ENCODE measurements at places on chromosomes 2 and 18. TPM values are rescaled to one million over a fixed set of nuclear protein-coding genes. Genes with fewer than 3 reads are reported as not detected.

Gene GRP
- total RNA-seq: 346 TPM

Gene NFATC1
- total RNA-seq: 10.4 TPM

GRCh38 chr2:196291873-196292800, 120.8 kb upstream of the STK17B start:
- no peaks in the 10 kb centered on the region for H3K27me3 ChIP-seq
- H3K4me1 ChIP-seq: no peaks in the 10 kb centered on the region
- no peak overlapping the region for H3K4me3 ChIP-seq
- no peak overlapping the region for H3K27ac ChIP-seq

DNA sequence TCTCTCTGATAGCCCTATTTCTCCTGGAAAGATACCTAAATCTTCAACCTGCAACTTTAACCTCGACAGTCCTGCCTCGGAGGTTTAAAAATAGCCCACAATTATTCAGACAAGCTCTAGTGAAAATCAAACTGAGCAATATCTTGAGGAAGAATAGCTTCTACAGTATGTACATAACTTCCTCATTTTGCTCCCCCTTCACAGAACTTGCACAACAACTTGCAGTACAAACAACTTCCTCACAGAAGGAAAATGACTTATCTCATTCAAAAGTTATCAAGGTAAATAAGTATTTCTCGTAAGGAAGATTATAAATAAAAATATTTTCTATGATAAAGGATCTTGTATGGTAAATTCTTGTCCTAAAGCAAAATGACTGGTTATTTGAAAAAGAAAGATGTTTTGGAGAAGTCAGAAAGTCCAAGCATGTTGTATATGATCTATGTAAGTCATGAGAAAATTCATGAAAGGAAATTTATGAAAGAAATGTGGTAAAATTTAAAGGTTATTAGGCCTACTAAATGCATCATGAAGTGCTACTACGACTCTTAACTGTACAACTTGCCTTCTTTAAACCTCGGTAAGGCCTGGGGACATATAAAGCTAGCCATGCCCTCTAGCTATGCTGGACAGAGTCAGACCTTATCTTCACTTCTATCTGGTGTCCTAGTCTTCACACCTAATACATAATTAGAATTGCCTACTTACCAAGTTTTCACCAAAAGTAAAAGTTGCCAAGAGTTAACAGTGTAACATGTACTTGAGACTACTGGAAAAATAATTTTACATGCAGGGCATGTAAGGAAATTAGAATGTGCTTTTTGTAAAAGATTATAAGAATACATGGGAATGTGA, 394.5 kb downstream of the DLGAP1 start:
- H3K36me3 ChIP-seq: no peaks in the 10 kb centered on the region
- no peak for DNase-seq
- no peaks in the 10 kb centered on the region for H3K27me3 ChIP-seq
- H3K4me3 ChIP-seq: no peak overlapping the region
- H3K4me1 ChIP-seq: no peaks in the 10 kb centered on the region

DNA sequence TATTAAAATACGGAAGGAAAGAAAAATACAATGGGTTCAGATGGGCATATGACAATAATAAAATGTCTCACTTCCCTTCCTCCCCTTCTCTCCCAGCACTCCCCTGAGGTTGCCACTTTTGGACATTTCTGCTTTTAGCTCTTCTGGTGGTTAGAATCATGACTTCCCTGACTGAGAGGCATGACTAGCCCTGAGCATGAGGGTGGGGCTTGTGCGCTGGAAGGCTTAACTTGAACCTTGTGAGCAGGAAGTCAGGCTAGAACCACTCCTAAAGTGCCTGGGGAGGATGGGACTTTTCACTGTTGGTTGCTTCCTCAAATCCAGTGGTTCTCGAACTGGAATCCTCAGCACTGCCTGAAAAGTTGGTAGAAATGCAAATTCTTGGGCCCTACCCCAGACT, 19.7 kb upstream of the ARHGAP25 start:
- H3K4me1 ChIP-seq: peaks cover 7% of the 10 kb centered on the region
- DNase-seq: no peak
- H3K27ac ChIP-seq: no peak overlapping the region
- H3K36me3 ChIP-seq: no peaks in the 10 kb centered on the region

GRCh38 chr2:8247905-8248622, 433.8 kb upstream of the ID2 start:
- DNase-seq: no peak
- no peaks in the 10 kb centered on the region for H3K4me1 ChIP-seq
- no peak overlapping the region for H3K4me3 ChIP-seq
- H3K27ac ChIP-seq: no peak overlapping the region

Gene GULP1
- 9.5 TPM for total RNA-seq

- no peaks in the 10 kb centered on the region for H3K36me3 ChIP-seq
- no peaks in the 10 kb centered on the region for H3K27me3 ChIP-seq
- H3K4me1 ChIP-seq: no peaks in the 10 kb centered on the region
- H3K27ac ChIP-seq: no peak overlapping the region
- H3K4me3 ChIP-seq: no peak overlapping the region
Measured at GRCh38 chr2:71780162-71780561, 326.8 kb downstream of the DYSF start.

DNA sequence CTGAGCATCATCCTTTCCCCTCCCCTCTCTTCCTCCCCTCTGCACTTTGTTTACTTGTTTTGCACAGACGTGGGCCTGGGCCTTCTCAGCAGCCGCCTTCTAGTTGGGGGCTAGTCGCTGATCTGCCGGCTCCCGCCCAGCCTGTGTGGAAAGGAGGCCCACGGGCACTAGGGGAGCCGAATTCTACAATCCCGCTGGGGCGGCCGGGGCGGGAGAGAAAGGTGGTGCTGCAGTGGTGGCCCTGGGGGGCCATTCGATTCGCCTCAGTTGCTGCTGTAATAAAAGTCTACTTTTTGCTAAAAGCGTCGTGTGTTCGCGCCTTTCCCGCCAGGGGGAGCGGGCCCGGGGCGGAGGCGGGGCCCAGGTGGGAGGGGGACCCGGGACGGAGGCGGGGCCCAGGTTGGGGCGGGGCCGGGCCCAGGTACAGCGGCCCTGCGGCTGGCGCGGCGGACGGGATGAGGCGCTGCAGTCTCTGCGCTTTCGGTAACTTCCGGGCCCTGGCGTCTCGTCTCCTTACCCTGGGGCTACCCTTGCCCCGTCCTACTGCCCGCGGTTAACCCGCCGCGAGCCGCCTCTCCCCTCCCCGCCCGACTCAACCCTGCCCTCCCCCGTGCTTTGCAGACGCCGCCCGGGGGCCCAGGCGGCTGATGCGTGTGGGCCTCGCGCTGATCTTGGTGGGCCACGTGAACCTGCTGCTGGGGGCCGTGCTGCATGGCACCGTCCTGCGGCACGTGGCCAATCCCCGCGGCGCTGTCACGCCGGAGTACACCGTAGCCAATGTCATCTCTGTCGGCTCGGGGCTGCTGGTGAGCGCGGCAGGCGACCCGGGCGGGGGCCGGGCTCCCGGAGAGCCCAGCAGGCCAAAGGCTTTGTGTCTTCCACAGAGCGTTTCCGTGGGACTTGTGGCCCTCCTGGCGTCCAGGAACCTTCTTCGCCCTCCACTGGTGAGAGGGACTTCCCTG, at the start of gene KRTCAP3:
Gene KRTCAP3 (plus strand): TSS at position 424 of the 962 bp plus-strand sequence. CDS start 32 bp downstream, at position 456.
- H3K4me1 ChIP-seq: no peaks in the 10 kb centered on the region
- peaks cover 39% of the 10 kb centered on the region for H3K36me3 ChIP-seq
- DNase-seq: no peak

Gene ZSWIM2
- total RNA-seq: not detected

DNA sequence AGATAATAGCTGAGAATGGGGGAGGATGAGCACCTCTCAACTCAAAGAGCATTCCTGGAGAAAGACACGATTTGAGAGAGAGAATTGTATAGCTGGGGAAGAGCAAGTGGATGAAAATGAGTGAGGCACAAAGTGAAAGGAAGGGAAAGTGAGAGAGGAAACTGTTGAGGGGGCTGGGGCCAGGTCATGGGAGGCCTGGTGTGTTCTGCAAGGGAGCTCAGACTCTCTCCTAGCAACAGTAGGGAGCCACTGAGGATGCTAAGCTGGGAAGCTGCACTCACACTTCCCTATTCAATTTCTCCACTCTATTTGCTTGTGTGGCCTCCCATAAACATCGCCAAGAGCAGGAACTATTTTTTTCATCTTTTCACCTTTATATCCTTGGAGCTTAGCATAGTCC, 14.8 kb downstream of the EVA1A start:
- no peaks in the 10 kb centered on the region for H3K4me1 ChIP-seq
- no peak overlapping the region for H3K27ac ChIP-seq
- no peaks in the 10 kb centered on the region for H3K36me3 ChIP-seq
- DNase-seq: no peak
- no peak overlapping the region for H3K4me3 ChIP-seq

GRCh38 chr2:160482673-160483072, 10.9 kb downstream of the RBMS1 start:
- H3K4me1 ChIP-seq: peaks cover 67% of the 10 kb centered on the region
- peak; percentile 23 for DNase-seq
- H3K27ac ChIP-seq: peak overlapping the region; percentile 14
- H3K4me3 ChIP-seq: no peak overlapping the region
- no peaks in the 10 kb centered on the region for H3K27me3 ChIP-seq
